Activated CD4-positive, alpha-beta T cell treated with anti-CD3 and anti-CD28 coated beads for 24 hours (primary cell): ENCODE measurements at places on chromosomes 1 and 21.

DNA sequence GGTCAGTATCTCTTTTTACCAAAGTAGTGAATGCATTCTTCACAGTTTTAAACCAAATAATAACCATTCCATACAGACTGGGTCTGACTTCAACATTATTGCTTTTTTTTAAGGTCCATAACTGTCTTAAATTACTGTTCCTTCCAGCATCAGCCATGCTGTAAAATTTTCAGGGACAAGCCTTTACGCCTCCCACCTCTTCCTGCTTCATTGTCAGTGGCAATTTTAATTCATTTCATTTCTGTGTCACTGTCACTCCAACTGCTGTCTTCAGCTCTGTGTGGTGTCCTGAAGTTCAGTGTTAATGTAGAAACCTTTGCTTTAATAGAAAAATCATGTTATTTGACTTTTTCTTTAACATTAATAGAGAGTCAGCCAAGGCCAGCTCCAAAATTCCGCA, 365.6 kb upstream of the PTBP2 start:
- no peak for DNase-seq

- no peak for DNase-seq
These were observed 23.2 kb upstream of the TMEM222 start for GRCh38 chr1:27298632-27299384.

GRCh38 chr1:6343506-6344405, 49.8 kb downstream of the ACOT7 start:
- no peak for DNase-seq

DNA sequence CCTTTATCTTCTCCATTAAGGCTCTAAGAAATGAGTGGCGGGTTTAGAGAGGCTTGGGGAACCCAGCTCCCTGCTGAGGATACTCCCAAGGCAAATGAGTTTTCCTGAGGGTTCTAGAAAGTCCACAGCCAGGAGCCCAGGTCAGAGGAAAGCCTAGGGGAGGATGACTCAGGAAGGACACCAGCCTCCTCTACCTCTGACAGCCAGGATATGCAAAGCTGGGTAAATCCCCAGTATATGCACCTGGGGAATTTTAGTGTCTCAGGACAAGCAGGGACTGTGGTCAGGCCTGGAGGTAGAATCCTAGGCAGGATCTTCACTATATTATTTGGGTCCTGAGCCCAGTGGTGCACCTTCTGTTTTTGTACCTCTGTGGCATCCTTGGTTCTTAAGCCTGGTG, 23.5 kb upstream of the WNT4 start:
- no peak for DNase-seq

DNA sequence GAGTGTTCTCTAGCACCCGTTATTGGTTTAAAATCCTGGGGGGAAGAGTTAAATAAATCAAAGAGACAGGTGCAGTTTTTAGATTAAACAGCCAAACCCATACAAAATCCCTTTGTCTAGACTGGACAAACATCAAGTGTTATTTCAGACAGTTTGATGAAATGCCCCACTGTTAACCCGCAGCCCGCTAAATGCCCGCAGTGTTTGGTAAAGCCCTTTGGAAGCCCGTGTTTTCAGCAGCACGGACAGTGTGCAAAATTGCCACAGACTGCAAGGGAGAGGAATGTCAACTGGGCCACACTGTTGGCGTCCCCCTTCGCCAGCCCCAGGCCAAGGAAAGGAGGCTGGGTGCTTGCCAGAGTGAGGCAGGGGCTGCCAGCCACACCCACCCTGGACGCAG, 26.6 kb downstream of the AJAP1 start:
- no peak for DNase-seq
